ENCODE measurements at places on chromosomes 5 and 9.

- no peak for DNase-seq
Observed at GRCh38 chr5:35850967-35851680, 5.6 kb upstream of the IL7R start.

GRCh38 chr5:107676702-107677101 is 6.0 kb upstream of the EFNA5 start:
- DNase-seq, result no peak

DNA sequence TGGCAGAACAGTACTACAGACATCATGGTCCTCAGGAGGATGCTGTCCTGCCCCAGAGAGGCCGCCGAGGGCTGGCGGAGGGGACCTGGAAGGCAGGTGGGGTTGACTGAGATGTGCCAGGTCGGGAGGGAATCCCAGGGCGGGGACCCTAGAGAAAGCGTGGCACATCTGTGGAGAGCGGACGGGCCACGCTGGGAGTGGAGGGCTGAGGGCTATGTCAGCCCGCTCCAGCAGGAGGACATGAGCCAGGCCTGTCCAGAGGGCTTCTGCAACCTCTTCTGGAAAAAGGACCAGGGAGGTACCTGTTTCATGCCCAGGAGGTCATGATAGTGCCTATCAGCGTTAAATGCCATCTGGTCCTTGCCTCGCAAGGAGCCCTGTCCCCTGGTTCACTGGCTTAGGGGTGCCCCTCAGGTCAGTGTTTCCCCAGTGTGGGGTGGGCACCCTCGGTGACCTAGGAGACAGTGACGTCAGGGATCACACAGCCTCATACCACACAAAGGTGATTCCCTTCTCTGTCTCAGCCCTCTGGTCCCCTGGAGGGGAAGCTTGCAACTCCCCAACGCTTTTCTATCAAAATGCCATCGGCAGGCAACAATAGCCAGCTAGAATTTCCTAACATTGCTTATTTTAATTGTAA is 103.6 kb upstream of the IER5L start:
- no peak for DNase-seq

DNA sequence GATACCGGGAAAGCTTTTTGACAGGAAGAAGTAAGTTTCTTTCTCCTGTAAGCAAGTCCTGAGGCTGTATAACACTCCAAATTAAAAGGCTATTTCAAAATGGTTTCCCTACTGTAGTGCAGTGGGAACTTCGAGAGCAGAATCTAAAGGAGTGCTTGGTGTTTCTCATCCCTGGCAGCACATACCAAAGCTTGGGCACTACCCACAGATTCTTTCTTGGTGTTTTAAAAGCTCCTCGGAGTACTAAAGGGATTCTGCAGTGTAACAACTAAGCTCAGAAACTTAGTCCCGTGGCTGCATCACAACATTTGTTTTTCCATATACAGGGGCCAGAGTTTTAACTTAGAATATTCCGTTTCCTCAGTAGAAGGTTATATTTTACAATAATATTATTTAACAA is 5.6 kb upstream of the APC start:
- no peak for DNase-seq

- DNase-seq, result no peak
Observed at GRCh38 chr9:127256324-127256723, 8.2 kb upstream of the GARNL3 start.
